ENCODE measurements at places on chromosomes 7 and 10.

GRCh38 chr7:141415999-141416398 is 135.2 kb upstream of the AGK start:
- no peak for DNase-seq

DNA sequence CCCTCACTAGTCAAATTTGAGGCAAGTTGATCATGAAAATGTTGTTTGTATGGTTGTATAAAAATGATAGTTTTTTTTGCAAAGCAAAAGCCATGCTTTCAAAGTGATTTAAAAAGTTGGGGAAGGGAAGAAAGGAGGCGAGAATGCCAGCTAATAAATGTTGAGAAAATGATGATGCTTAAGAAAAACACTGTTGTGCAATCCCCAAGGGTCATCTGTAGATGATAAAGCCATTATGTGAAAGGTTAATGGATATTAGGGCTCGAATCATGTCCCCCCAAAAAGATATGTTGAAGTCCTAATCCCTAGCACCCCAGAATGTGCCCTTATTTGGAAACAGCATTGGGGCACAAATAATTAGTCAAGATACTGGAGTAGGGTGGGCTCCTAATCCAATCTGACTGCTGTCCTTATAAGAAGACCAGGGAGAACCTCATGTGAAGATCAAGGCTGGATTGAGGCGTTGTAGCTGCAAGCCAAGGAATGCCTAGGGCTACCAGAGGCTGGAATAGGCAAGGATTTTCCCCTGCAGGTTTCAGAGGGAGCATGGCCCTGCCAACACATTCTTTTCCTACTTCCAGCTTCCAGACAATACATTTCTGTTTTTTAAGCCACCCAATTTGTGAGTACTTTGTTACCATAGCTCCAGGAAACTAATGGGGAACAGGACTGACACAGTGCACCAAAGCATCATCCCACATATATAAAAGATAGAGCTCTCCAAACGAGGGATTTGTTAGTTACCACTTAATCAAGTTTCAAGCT is 35.4 kb upstream of the MKLN1 start:
- DNase-seq: no peak

DNA sequence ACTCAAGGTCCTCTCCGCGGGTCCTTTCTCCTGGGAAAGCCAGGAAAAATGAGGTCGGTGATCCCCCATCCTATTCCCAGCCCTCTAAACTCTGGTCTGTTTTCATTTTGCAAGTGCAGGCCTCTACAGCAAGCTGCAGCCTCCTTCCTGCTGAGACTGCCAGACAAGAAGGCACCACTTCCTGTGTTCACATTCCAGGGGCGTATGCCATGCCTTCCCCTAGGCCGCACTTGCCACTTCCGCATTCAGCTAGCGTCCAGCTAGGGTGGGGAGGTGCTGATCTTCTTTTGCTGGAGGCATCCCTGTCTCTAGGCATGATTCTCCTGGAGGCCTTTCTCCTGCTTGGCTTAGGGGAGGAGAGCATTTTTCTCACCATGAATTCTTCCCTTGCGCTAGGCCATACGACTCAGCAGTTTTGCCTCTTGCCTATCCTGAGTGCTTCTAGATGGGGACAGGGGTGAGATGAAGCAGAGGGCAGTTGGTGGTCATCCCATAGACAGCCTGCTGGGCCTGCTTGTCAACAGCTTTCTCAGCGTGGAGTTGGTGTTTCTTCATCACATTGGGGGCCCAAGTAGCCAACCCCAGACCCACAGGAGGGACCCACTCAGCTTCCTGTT is 328.9 kb downstream of the RPS24 start:
- peak; percentile 79 for DNase-seq

- peak; percentile 79 for DNase-seq
These were observed 12.2 kb downstream of the PLAC9 start for GRCh38 chr10:80144696-80145131.

DNA sequence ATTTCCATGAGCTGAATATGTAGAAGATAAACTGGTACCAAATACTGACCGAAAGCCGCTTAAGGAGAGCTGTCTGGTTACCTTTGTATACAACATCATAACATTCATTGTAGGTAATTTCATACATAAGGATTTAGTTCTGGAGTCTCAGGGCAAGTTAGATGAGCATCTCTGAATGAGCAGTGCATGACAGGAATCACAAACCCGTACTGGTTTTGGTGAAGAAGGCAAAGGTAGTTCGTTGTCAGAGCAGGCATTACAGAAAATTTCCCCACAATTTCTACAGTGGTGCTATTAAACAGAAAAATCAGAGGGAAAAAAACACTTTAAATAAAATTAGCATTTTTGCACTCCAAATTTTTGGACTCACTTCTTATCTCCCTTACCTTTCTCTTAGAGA is 12.9 kb upstream of the PBLD start:
- no peak for DNase-seq

DNA sequence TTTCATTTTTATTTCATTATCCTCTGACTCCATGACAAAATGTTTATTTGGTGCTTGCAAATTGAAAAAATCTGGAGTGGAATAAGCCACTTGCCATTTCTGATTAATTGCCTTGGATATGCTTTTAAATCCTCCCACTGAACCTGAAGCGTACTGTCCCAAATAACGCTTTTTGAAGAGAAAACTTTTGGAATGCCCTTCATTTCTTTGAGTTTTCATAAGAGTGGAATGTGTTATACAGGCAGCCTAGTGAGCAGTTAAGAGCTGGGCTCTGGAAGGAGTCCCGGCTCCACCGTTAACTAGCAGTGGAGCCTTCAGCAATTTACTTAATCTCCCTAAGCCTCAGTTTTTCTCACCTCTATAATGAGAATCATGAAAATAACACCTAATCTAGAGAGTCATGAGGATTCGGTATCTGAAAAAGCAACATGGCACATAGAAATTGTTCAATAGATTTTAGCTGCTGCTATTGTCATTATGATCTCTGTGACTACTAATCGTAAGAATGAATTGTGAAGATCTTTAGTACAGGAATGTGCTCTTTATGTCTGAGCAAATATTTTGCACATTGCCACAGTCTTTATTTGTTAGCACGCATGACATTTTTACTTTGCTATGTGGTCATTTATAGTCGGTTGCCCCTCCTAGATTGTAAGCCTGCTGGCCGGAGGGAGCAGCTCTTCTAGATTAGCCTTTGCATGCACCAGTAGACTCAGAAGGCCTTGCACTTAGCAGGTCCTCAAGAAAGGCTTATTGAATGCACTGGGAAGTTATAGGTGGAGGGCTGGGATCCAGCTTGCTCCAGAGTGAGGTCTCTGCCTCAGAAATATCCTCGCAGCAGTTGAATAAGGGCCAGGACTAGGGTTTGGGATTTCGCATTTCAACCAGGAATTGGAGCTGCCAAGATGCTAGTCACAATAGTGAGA is 59.4 kb downstream of the PLCE1 start:
- DNase-seq: no peak

GRCh38 chr7:147261693-147262092 is 1145.1 kb downstream of the CNTNAP2 start:
- DNase-seq: no peak

DNA sequence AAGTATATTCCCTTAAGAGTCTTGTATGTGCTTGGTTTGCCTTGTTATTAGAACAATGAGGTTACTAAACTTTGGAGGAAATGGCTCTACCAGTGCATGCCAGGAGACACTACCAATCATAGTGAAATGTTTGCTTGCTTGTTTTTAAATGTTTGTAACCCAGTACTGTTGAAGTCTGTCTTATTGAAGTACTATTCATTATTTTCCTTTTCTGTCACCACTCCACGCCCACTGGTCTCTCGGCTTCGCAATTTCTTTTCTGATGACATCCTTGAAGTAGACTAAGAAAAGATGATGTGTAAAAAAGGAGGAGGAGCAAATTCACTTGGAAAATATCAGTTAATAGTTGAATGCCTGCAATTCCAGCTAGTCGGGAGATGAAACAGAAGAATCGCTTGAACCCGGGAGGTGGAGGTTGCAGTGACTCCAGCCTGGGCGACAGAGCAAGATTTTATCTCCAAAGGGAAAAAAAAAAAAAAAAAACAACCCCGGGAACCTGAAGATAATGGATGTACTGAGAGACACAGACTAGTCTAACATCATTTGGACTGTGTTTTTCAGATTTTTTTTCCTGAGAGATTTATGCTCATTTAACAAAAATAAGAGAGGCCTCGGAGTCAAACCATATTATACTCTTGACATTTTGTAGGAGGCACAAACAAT is 959.4 kb downstream of the PCDH15 start:
- no peak for DNase-seq

GRCh38 chr7:129368389-129368986 is 65.7 kb upstream of the STRIP2 start:
- DNase-seq: no peak

GRCh38 chr10:52927678-52928077 is 155.1 kb upstream of the MBL2 start:
- DNase-seq: no peak

DNA sequence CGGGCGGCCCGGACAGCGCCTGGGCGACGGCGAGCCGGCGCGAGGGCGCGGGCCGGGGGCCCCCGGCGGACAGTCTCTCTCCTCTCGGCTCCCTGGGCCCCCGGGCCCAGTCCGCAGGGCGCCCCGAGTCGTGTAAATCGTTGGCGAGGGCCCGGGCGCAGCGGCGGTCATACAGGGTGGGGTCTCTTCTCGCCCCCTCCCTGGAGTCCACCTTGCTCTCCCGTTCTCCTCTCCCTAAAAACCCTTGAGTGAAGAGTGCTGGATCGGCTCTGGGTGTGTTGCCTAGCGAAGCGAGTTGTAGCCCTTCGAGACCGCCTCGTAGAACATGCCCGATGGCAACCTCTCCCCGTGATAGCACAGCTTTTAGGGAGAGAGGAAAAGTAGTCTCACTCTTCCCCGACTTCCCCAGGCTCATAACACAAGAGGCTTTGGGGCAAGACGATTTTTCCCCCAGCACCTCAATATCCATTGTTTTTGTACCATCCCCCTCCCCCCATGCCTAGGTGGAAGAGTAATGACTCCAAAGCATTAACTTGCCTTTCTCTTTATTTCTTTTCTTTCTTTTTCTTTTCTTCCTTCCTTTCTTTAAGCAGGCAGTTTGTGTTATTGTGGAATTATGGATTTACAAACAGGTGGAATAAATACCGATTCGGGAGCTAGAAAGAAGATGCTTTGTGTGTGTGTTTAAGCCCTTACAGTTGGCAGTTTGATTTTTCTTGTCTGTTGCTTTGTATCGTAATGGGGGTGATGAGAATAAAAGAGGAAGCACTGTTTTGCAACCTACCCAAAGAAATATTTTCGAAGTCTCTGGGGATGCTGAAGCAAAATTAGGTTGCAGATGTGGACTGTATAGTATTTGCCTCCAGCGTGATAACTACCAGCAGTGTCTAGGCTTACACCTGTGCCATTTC is 822 bp downstream of the SHOC2 start:
- no peak for DNase-seq

DNA sequence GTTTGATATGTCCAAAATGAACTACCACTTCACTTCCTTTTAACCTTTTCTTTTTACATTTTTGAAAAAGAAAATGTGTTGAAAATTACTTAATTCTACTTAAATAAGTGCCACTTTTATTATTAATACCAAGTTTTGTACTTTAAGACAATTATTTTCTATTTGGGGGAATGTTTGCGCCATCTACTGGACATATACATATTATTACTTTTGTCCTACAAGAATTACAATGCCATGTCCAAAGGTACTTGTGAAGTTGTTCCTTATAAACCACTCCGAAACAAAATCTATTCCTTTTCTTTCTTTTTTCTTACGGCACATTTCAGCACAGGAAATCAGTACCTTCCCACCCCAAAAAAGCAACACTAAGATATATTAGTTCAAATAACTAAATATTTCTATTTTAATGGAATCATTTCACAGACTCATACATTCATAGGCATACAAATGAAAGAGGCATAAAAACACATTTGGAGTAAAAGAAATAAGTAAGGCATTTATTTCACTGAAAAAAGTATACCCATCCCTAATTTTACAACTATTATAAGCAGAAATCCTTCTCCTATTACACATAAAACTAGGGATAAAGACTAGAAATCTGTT is 169.9 kb downstream of the RNF133 start:
- DNase-seq: no peak

- DNase-seq: no peak
These were observed 203.9 kb upstream of the GLI3 start for GRCh38 chr7:42440951-42441350.

DNA sequence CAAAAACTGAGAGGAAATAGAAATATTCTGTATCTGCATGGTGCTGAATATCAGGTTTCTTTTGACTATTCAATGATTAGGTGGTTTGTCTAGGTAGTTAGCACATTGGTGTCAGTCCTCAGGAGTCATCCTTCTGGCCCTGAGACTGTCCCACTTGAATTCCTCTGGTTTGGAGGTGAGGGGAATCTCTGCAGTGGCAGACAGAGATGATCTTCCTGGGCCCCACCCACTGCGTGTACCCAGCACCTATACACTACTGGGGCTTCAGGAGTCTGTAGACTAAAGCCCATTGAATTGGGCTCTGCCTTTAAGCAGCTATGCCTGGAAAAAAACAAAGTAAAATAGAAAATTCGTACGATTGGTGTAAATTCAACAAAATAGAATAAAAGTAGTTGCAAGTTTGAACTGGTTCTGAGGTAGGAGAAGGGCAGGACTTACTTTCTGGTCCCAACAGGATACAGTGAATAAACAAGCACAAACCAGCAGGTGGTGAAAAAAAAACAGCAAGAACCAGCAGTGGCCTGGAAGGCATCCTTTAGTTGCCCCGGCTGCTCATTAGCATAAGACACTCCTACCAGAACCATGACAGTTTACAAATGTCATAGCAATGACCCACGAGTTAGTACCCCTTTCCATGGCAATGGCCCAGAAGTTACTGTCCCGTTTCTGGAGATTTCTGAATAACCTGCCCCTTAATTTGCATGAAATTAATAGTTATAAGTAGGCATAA is 1.7 kb downstream of the LIPM start:
- no peak for DNase-seq

DNA sequence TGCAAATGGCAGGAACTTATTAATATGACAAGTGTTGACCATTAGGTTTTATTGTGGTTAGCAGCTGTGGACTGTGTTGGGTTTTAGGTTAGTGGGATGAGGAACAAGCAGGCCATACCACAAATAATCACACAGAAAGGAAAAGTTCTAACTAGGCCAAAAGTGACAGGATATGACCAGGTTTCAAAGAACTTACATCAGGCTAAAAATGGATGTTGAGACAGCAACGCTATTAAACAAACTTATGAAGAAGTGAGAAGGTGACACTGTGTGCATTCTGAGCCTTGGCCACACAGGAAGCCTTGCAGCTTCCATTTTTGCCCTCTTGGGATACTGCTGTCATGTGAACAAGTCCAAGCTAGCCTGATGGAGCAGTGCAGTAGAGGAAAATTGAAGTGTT is 568.8 kb downstream of the HTR7 start:
- no peak for DNase-seq

DNA sequence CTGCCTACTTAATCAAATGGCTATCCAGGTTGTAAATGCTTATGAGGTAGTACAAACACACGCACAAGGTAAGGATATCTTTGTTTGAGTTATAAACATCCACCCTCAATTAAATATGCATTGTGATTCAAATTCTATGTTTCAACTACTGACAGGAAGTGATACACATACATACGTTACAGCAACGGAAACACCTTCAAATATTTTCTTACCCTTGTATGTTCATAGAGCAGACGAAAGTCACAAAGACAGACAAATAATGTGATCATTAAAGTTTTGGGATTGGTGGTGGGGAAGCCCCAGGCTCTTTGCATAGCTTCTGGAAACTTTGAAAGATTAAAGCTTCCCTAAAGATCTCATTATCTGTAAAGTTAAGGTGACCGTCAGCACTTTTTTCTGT is 521.0 kb downstream of the PARD3 start:
- no peak for DNase-seq
